ENCODE measurements at places on chromosomes 5 and 9. TPM values are rescaled to one million over a fixed set of nuclear protein-coding genes. Genes with fewer than 3 reads are reported as not detected.

Gene MELK
- 12.1 TPM for total RNA-seq

Gene ALDH1A1
- total RNA-seq, result 196 TPM

Gene BTNL8
- total RNA-seq, result not detected

Gene NUDT12
- total RNA-seq, result 3.6 TPM

Data from vein endothelial cell (primary cell).